Brain microvascular endothelial cell (primary cell): ENCODE measurements at places on chromosomes 3 and 15.

DNA sequence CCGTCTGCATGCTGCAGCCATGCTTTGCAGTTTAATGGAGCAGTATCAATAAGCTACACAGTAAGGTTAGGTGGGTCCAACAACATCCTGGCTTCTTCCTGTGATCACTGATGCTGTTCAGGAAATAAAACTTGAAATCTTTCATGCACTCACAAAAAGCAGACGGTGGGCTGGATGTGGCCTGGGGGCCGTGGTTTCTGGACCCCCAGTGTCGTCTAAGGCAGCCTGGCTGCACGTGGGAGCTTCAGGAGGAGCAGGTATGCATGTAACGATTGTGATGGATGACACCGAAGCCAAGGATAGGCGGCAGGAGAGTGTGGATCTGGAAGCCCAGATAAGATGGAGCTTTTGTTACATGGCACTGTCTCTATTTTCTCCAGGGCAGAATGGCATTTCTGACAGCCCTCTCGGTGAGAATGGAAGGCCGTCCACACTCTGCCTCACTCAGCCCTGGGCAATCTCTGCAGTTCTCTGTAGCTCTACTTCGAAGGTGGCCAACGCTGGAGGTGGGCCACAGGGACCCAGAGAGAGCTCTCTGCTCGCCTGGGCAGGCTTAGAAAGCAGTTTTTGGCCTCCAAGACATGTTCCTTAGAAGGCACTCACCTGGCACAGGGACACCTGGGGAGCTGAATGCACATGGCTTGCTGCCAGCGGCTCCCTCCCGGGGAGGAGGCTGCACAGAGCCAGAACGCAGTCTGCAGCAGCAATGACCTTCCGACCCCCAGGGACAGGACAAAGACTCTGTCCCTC is 46.4 kb upstream of the IQSEC1 start:
- DNase-seq = no peak

DNA sequence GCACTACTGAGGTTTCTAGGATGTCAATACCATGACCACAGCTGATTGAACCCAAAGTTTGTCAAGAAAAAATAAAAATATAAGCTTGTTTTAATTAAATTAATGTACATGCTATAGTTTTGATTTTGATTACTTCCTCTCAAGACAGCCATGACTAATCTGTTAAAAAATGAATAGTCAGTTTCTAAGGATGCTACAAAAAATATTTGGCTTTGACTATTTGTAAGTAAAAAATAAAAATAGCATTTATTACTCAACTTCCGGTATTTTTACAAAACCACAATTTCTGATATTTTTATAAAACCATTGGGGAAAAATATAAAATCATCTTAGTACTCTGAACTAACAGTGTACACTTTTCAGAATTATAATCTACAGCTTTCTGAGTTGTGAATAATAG is 12.1 kb upstream of the TEX9 start:
- DNase-seq = no peak

DNA sequence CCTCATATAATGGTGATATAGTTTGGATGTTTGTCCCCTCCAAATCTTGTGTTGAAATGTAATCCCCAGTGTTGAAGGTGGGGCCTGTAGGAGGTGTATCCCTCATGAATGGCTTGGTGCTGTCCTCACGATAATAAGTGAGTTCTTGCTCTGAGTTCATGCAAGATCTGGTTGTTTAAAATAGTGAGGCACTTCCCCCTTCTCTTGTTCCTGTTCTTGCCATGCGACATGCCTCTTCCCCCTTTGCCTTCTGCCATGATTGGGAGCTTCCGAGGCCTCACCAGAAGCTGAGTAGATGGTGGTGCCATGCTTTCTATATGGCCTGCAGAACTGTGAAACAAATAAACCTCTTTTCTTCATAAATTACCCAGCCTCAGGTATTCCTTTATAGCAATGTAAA is 39.2 kb downstream of the REC114 start:
- DNase-seq = no peak

- no peak for DNase-seq
These were observed 140.8 kb downstream of the DIPK2A start for GRCh38 chr3:144112437-144112836.

DNA sequence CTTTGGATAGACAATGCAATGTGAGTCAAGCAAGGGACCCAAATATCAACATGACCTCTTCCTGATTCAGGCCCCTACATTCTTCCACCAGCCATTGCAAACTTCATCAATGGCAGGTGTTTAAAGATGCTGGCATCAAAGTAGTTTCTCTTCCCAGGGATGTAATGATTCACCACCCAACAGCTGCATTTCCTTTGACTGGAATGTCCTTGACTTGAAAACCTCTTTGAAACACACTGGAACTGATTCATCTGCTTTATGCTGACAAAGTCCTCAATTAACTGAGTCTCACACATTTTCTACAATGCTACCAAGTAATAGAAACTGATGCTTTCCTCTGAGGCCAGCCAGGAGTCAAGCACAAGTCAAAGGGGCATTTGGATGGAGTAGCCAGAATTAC is 385.5 kb downstream of the GBE1 start:
- no peak for DNase-seq

DNA sequence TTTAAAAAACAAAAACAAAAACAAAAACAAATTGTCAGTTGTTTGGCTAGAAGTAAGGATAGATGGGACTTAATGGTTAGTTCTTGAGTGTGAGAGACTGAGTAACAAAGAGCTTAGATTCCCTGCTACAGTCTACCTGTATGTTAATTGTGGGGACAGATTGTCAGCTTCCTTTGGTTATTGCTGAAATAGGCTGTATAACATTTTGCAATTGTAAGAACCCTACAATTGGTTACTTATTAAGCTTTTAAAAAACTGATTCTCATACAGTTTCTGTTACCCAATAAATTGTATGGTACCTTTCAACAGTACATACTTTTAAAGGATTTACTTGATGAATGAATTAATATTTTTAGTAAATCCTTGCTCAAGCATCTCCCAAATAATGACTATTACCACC is 35.3 kb downstream of the CLASP2 start:
- DNase-seq = no peak

DNA sequence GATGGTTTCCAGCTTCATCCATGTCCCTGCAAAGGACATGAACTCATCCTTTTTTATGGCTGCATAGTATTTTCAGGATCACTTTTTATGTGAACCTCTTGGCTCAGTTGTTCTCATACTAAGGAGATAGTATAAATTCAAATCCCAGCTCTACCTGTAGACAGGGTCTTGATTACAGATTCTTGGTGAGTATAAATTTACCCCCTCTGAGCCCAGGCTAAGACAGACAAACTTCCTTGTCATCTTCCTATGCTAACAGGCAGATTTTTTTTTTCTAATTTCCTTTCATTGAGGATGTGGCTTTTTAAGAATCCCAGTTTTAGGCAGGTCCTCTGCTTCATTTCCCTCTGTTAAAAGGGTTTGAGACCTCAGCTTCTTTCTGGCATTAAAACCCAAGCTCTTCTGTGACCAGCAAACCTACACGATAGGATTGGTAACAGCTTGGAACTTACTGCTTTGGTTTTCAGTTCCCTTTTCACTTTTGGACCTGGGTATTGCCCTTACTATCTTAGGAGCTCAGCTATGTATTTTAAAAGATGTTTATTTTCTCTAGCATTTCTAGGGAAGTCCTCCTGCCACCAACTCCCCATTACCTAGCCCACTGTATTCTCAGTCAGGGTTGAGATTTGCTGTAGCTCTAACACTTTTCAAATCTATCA is 72.5 kb downstream of the VPS8 start:
- no peak for DNase-seq

GRCh38 chr3:143235614-143236204 is 116.1 kb downstream of the CHST2 start:
- DNase-seq = no peak

GRCh38 chr3:27342267-27342666 is 26.9 kb downstream of the NEK10 start:
- DNase-seq = no peak

DNA sequence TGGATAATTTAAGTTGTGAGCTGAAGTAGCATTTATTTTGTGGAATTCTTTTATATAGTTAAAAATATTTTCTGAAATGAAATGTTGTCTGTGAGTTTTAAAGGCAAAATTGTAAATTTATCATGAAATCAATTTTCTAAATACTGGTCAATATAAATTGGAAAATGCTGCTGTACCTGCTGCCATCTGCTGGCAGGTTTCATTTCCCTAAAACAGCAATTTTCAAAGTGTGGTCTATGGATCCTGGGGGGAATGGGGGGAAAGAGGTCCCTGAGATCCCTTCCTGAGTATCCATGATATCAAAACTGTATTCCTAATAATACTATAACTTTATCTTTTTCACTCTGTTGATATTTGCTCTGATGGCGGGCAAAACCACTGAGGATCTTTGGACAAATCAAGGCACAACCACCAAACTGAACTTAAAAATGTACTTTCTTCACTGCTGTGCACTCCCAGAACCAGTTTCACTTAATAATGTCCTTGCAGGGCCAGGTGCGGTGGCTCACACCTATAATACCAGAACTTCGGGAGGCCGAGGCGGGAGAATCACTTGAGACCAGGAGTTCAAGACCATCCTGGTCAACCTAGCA is 17.2 kb upstream of the CCR4 start:
- DNase-seq = no peak

GRCh38 chr3:133191818-133192217 is 153.6 kb downstream of the TMEM108 start:
- DNase-seq = no peak

DNA sequence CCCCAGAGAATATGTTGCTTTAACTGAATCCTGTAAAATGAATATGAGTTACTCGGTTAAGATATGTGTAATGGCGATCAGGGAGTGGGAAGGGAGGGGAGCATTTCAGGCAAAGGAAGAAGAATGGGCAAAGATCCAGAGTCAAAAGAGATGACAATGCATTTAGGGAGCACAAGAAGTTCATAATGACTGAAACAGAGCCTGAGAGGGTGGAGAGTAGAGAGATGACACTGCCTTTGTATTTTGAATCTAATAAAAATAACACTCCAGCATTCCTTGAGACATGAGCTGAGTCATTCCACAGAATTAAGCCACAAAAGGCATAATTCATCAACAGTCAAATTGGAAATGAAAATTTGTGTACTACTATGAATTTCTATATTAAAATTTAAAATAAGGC is 105.3 kb upstream of the PEX5L start:
- no peak for DNase-seq

GRCh38 chr3:195708061-195708460 is 12.7 kb upstream of the MUC20 start:
- no peak for DNase-seq

- DNase-seq = no peak
These were observed 983 bp downstream of the KBTBD12 start for GRCh38 chr3:127915937-127916493.

GRCh38 chr3:31039145-31039544 is 144.7 kb upstream of the GADL1 start:
- peak; percentile 22 for DNase-seq

- no peak for DNase-seq
These were observed 24.6 kb downstream of the GORASP1 start for GRCh38 chr3:39082666-39083313.

DNA sequence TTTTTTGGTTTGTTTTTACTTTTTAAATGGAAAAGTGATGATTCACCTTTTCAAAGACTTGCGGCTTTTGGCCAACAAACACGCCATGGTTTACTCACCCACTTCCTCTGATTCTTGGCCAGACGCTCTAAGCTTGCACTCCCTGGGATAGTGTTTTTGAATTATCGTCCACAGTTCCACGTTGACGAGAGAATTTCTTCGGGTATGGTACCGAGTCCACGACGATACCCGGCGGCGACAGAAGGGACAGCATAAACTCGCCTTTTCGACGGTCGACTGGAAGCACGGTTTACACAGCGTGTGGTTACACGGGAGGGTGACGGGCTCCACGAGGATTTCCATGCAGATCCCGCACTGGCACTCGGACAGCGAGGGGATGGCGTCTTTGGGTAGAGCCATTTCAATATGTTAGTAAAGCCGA is 783 bp downstream of the RNF168 start:
- DNase-seq = peak; percentile 83

- DNase-seq = no peak
These were observed 218.4 kb upstream of the LMCD1 start for GRCh38 chr3:8283193-8283592.

- no peak for DNase-seq
These were observed 3.7 kb downstream of the ANO10 start for GRCh38 chr3:43618142-43618541.

DNA sequence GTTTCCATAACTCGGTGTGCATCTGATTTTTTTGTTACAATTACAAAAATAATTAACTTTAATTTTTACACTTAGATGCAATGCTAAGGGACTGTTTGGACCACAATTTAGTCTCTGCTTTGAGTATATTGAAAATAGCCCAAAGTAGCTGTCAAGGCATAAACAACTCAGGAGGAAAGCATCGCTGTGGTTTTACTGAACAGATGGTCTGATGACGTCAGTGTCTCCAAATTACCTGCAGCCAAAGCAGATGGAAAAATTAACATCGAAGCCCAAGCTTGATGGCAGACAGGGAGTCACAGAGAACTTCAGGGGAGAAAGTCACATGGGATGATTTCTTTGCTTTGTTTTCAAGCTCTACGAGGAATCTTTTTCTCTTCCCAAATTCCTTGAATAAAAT is 83.1 kb upstream of the PLCL2 start:
- DNase-seq = no peak

DNA sequence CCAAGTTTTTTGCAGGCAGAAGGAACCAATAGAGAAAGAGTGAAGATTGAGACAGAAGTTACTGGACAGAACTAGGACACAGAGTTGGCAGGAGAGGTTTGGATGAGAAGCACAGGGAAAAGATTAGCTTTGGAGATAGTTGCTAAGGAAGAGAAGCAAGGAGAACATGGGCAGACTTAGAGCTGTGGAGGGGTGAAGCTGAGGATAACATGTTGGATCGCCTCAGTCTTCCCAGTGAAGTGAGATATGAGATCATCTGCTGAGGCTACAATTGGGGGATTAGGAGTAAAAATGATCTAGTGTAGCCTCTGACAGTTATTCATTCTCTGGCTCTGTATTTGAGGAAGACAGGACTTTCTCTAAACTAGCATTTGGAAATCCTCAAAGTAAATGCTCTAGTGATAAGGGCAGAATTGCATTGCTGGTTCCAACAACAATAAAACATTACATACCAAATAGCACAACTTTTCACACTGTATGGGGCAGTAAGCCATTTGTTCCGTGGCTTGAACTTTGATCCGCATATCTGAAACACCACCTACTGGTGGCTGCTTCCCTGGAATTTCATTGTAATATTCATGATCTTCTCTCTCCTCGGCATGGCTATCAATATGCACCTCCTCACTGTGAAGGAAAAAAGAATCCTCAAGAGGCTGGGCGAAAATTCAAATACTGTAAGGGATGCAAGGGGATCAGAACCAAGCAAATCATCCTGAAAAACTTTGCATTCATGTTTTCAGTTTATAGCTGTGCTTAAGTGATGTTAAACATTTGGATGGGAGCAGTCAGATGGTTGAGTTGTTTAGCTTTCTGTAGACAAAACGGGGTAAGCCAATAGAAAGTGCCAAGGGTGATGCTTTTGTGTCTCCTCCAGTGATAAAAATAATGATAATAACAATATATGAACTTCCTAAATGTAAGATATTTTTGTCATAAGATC is 22.2 kb upstream of the EID1 start:
- DNase-seq = peak; percentile 56

GRCh38 chr15:60540002-60540651 is 61.2 kb upstream of the ICE2 start:
- no peak for DNase-seq

- DNase-seq = peak; percentile 79
These were observed 389.6 kb downstream of the MFSD1 start for GRCh38 chr3:159191447-159191846.
